ENCODE measurements at places on chromosomes 16 and 17.

GRCh38 chr17:20925954-20926353 lies 116.9 kb downstream of the USP22 start:
- no peak for DNase-seq

- no peak for DNase-seq
Observed at GRCh38 chr16:88628512-88628974, 9.8 kb upstream of the IL17C start.

DNA sequence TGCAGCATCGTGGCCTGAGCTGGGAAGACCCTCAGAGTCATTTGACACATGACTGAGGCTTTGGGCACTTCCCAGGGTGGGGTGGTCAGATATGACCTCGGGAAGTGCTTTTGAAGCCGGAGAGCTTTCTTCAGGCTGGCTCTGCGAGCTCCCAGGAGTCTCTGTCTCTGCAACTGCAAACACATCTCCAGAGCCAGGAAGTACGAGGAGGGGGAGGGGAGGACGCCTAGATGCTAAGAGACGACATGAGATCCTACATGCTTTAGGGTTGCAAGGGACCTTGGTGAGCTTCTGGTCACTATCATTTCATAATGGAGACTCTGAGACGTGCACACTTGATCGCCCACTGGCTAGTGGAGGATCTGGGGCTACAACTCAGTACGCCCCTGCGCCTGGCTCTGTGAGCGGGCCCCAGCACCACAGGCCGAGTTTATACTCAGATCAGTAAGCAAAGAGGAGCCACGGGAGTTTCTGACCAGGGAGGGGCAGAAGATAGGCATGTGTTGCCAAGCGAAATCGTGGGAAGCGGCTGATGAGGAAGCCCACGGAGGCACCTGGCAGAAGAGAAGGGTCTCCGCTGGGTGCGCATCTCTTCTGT lies 527 bp upstream of the MGAT5B start:
- no peak for DNase-seq

DNA sequence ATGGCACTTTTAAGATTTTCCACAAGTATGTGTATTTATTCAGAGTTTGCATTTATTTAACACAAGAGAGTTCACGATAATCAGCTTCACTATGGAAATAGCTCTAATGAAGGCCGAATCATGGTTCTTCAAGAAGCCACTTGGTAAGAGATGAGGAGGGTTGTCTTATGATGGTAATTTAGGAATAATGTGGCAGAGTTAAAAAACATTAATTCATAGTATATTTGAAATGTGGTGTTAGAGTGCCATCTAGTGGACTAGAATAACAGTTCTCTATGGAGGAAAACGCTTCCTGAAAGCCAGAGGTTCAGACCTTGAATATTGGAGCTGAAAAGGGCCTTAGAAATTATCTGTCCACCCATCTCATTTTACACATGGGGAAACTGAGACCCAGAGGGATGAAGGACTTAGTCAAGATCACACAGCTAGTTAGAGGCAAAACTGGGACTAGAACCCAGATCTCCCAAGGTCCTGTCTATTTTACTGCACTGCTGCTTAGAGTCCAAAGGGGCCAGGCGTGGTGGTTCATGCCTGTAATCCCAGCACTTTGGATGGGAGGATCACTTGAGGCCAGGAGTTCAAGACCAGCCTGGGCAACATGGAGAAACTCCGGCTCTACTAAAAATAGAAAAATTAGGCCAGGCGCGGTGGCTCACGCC lies 33.8 kb upstream of the KPNB1 start:
- DNase-seq = no peak

DNA sequence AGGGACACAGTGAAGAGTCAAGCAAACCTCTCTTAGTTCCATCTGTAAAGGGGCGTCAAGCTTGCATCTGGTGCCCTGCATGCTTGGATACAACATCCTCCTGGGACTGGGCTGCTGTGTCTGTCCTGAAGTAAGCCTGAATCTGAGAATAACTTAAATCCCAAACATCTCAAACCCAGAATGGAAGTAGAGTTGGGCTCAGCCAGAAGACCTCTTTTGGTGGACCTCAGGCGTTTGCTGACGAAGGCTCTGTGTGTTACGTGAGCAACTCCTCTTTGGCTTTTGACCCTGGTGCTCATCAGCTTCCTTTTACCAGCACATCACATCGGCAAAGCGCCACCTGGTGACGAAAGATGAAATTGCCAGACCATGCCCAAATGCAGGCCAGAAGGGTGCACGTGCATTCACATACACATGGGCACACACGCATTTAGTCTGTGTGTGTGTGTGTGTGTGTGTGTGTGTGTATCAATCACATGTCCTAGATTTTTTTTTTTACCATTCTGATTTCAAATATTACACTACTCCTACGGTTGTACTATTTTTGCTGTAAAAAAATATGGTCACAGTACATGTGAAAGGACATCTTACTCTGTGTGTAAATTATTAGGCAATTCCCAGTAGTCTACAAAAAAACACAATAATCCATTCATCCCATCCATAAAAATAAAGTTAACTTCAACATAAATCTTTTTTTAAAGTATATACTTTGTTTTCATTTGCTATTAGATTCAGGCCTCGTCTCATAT lies 41.1 kb upstream of the FOXJ1 start:
- DNase-seq = peak; percentile 88

DNA sequence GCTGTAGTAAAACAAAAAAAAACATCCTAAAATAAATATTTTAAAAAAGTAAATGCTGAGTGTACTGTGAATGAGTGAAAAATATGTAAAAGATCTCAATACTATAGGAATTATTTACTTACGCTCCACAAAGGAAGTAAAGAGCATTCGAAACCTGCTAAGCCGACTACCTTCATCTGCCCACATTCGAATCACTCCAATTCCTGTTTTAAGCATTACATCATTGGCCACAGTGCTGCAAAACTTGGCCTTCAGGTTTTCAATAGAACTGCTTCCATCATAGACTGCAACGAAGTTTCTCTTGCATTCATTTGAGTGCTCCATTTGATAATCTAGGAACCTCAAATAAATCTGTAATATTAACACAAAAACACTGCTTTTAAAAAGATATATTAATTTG lies 34.4 kb downstream of the NETO2 start:
- DNase-seq = no peak

DNA sequence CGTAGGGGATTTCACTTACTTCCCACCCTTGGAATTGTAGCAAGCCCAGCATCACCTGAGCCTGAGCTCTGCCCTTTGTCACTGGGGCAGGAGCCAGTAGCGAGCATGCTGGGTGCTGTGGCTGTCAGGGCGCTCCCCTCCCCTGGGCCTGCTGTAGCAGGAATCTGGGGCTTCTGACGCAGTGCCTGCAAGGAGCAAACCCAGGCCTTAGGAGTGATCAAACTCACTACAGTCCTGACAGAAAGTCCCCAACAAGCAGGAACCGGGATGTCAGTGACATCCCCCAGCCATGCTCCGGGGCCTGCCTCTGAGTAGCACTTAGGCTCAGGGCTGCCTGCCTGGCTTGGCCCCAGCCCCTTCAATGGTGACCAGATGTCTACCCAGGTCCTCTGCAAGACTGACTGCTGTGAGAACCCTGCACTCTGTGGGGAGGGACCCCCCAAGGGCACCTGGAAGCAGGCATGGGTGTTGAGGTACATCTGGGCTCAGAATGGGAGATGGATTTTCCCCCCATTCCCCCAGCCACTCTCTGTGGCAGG lies 23.5 kb downstream of the PLD6 start:
- no peak for DNase-seq

GRCh38 chr17:20095336-20096080 lies 86.3 kb downstream of the SPECC1 start:
- DNase-seq = no peak

GRCh38 chr17:76710863-76711611 lies at the start of gene MXRA7:
Gene MXRA7, minus strand, starts transcription at chr17:76710965. Its CDS starts 19 bp downstream, at chr17:76710946.
- DNase-seq = peak; percentile 51

DNA sequence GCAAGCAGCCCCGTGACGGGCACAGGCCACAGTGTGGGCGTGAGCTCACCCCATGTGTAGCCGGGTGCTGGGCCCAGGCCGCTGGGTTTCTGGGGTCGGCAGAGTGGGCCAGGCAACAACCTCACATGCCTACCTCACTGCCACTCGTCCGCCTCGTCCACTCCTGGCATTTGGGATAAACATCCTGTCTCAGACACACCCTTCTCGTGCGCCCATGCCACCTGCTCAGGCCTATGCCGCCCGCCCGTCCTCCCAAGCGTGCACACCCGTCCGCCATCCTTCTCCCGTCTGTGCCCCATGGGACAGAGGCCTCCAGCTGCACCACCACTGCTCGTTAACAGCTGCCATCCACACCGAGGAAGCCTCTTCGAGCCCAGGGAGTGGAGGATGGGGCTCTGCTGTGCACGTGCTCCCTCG lies 64.3 kb downstream of the KLHDC4 start:
- no peak for DNase-seq

- no peak for DNase-seq
Observed at GRCh38 chr16:50679676-50680555, 1.2 kb downstream of the SNX20 start.

DNA sequence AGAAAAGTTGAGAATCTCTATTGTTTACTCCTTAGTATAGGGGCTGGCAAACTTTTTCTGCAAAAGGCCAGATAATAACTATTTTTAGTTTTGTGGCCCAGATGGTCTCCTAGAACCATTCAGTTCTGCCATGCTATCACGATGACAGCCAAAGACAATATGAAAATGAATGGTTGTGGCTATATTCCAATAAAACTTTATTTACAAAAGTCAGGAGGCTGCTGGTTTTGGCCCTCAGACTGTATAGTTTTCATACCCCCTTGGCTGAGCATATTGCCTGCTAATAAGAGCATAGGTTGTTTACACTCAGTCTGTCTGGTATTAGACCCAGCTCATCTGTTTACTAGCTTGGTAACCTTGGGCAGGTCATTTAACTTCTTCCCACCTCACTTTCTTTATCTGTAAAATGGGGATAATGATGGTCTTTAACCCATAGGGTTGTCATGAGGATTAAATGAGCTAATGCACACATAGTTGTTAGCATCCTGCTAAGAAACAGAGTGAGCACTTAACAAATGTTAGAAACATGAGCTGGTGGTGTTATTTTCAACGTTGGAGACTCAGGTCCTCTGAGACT lies 156.3 kb downstream of the MSI2 start:
- DNase-seq = no peak

DNA sequence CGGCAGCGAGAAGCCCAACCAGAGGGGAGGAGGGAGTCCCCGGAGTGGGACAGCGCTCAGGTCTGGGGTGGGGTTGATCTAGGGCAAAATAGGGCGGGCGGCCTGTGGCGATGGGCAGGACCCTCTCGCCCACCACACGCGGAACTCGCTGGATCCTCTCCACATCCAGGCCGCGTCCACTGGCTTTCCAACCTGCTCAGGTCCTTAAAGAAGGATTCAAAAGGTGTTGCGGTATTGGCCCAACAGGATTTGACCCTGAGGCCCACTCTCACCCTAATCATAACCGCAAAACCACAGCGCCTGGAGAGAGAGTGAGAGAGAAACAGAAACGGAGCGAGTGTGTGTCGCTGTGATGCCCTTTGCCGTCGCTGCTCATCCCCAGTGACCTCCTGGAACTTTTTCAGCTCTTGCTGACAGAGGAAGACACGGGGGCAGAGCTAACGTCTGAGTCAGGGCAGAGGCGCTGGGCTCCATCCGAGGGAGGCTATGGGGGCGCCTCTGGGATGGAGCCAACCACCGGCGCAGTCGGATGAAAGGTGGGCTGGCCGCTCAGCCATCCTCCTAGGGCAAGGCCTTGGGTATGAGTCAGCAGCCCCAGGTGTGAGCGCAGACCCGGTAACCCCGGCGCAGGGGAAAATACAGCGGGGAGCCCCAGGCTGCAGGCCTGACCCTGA lies 16.7 kb upstream of the OR1F1 start:
- peak; percentile 52 for DNase-seq

DNA sequence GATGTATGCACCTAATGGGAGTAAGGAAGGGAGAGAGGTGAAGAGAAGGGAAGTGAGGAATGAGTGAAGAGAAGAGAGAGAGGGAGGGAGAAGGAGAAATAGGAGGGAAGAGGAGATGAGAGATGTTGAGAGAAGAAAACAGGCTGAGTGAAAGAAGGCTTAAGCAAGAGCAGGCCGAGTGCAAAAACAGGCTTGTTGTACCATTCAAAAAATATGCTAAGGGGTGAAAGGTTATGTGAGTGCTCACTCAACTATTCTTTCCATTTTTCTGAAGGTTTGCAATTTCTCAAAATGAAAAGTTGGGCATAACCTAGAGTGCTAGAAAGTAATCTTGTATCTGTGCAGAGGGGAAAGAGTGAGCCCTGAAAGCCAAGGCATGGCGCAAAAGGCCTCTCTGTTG lies 22.9 kb downstream of the RPGRIP1L start:
- no peak for DNase-seq

DNA sequence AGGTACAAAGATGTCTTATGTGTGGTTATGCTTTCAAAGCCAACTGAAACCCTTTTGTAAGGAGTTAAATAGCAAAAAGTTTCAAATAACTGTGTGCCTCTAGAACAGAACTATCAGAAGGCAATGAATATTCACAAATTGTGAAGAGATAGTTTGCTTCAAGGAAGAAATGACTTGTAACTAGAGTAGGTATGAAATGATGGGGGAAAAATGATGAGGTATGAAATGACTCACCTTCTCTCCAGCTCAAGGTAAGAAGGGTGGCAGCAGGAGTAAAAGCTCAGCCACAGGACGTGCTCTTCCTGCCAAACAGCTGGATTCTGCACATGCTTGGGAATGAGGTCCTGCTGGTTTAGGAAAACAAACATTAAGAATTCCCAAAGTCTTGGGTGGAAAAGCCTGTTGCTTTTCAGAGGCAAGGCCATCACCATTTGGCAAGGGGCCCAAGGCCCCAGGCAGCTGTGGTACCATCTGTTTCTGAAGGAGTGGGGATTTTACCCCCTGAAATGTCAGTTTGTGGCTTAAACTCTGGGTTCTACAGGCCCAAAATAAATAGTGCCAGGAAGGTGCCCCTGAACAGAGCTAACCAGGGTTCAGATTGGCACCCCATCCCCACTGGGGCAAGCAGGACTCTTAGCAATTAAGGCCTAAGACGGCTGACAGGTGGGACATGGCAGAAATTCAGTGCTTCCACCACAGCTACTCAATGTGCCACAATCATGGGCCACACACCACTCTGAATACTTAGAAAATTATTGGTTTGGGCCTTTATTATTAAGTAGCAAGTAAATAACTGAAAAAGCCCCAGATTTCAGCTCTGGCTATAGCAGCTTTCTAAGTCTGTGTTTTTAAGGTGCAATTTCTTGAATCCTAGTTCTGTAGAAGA lies 13.3 kb downstream of the HERPUD1 start:
- no peak for DNase-seq

DNA sequence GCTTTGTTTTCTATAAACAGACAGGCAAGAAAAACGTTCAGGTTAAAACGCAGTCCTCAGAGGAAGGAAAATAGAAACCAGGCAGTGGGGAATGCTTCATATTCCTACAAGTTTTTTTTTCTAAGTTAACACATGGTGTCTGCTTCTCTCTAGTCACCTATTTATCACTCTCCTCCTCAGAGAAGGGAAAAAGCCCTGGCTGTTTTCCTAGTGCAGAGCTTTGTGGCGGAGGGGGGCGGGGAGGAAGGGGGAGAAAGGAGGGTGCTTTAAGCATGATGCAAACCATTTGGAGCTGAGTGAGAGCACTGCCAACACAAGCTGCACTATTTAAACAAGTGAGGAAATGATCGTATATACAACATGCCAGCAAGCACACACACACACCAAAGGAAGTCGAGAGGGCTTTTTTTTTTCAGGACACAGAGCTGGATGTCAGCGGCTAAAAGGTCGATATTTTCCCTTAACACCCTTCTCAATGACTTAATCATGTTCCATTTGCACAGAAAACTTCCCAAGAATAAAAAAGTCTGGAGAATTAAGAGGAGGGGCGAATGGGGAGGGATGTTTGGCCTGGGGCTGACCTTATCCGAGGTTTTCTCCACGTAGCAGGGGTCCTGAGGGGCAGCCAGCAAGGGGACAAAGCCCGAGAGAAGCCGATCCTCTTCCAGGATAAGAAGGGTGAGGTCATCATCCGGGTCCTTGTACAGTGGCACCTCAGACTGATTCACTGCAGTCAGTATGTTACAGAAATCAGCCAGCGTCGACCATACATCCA lies 117.4 kb downstream of the HIC1 start:
- DNase-seq = no peak

Measured in effector CD4-positive, alpha-beta T cell (primary cell).